LHCN-M2 (cell line): ENCODE measurements at places on chromosomes 11 and 22. TPM values are rescaled to one million over a fixed set of nuclear protein-coding genes. Genes with fewer than 3 reads are reported as not detected.

TSSC4 gene
- total RNA-seq, result 51.6 and 61.5 TPM in 2 replicates

GRCh38 chr22:28829358-28830181 lies 29.2 kb upstream of the XBP1 start:
- DNase-seq, result peak; percentile 62

- DNase-seq, result no peak
Observed at GRCh38 chr22:20273758-20274181, 5.7 kb upstream of the RTN4R start.

DNA sequence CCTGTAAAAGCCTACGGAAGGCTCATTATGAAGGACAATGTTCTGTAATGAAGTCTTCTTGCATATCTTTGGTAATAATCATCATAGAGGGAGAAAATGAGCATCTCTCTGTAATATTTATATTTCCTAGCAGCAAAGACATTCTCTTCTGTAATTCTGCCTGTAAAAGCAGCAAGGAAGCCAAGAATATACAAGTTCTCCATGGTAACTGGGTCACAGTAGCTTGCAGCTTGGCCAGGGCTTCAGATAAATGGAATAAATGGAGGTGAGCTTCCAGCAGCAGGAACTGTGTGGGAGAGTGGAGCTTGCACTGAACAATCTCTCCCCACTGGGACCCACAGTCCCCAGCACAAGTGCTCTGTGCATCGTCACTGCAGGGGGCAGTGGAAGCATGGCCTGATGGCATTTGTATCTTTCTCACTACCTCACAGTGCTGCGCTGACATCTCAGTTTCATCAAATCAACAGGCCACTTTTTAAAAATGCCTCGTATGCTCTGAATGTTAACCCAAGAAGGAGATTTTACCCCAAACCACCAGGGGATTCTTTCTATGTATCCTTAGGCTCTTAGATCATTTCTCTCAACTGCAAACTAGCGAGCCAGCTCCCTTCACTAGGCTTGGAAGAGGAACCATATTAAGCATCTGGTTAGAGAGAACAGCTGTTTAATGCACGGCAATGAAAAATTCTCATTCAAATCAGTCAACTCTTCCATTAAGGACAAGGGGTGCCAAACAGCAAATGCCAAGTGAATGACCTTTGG lies 1059.7 kb downstream of the OPCML start:
- DNase-seq, result no peak

PRCP gene
- total RNA-seq, result 42.8 TPM in 2 replicates

GRCh38 chr11:35968386-35969088 lies 24.7 kb downstream of the LDLRAD3 start:
- no peak for DNase-seq

HIRA gene
- 19.1 and 27.0 TPM in 2 replicates for total RNA-seq

- no peak for DNase-seq
Observed at GRCh38 chr11:11237070-11237832, 115.8 kb downstream of the CSNK2A3 start.

GRCh38 chr11:2252018-2252417 lies 18.4 kb downstream of the ASCL2 start:
- no peak for DNase-seq

DNA sequence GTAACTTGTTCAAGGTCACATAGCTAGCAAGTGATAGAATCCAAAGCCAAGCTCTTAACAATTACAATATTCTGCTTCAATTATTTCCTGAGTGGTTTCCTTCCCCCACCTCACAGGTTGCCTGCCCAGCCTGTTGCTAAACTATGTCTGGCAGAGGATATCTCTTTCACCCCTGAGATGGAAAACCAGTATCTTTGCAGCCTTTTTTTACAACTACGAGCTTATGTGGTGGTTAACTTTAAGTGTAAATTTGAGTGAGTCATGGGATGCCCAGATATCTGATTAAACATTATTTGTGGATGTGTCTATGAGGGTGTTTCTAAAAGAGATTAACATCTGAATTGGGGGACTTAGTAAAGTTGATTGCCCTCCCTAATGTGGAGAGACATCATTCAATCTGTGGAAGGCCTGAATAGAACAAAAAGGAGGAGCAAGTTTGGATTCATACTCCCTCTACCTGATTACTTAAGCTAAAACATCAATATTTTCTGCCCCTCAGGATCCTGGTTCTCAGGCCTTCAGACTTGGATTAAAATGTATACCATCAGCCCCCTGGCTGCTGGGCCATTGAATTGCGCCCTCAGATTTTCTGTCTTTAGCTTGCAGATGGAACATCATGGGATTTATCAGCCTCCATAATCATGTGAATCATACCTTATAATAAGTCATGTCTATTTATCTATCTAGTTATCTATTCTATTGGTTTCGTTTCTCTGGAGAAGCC lies 911.9 kb downstream of the METTL15 start:
- DNase-seq, result peak; percentile 72

- peak; percentile 21 for DNase-seq
Observed at GRCh38 chr11:70142221-70142875, 60.7 kb upstream of the FADD start.

- DNase-seq, result peak; percentile 9
Observed at GRCh38 chr11:6911948-6912347, 8.9 kb upstream of the OR2D3 start.

GRCh38 chr11:12076840-12077534 lies 33.4 kb upstream of the MICAL2 start:
- peak; percentile 75 for DNase-seq

CALCA gene
- total RNA-seq, result not detected in 2 replicates

DNA sequence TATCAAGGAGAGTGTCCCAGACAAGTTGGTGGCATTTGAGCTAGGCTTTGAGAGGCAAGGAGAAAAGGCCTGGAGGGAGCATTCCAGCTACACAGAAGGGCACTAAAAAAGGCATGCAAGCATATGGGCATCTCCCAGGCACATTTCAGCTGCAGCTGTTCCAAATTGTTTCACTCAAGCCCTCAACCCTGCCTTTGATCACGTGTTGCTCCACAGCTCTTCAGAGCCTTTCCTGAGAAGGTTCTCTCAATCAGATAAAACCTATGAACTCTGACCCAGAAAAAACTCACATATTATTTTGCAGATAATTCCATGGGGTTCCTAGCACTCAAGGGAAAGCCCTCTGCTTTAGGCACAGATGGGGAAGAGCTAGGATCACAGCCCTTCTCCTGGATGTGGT lies 24.4 kb upstream of the HSPA8 start:
- DNase-seq, result peak; percentile 79

- no peak for DNase-seq
Observed at GRCh38 chr11:10892250-10892649, 34.4 kb upstream of the ZBED5 start.

DNA sequence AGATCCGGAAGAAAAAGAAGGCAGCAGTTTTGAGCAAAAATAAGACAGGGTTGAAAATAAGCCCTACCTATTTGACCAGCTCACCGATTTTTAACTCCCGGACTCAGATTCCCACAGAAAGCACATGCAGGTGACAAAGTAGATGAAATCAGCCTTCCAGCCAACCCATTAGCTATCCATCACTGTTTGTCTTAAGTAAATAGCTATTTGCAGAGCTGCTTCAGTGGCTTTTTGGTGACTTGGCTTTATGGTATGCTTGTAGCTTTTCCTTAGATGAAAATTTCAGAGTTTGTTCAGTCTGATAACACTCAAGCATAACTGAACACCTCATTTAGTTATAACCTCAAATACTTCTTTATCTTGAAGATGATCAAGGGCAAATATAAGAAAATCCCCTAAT lies 192.6 kb downstream of the HIPK3 start:
- DNase-seq, result no peak

DNA sequence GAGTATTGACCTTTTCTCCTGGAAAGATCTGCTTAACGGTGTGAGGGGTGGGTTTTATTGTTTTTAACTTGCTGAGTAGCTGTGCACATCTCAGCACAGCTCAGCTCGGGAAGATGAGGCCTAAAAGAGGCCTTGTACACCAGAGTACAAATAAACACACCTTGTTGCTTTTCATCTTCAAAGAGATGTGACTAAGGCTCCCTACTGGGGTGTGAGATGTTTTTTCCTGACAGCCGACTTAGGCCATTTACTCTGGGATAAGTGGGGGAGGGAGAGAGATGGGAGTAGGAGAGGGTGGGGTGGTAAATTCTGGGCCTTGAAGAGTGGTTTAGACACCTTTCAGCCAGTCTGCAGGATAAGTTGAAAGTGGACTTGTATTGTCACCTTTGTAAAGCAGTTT lies 2.9 kb downstream of the LDLRAD3 start:
- no peak for DNase-seq

WNT11 gene
- total RNA-seq, result 0.06 TPM in 1 of 2 replicates, not detected in the other

GRCh38 chr11:78289552-78290292 lies 101.0 kb downstream of the USP35 start:
- DNase-seq, result no peak

GRCh38 chr22:42893371-42894150 lies 36.5 kb upstream of the ARFGAP3 start:
- DNase-seq, result no peak
